ENCODE measurements at places on chromosomes 16 and 17. TPM values are rescaled to one million over a fixed set of nuclear protein-coding genes. Genes with fewer than 3 reads are reported as not detected.

Gene SLC13A5
- 2.1 TPM for total RNA-seq

Gene PRDM7
- total RNA-seq: not detected

Gene C17orf78
- total RNA-seq: not detected

Gene FSCN2
- 0.34 TPM for total RNA-seq

Gene WIPF2
- total RNA-seq: 14.5 TPM

Gene USP36
- 31.8 TPM for total RNA-seq

Gene ABCC6
- total RNA-seq: under 0.01 TPM

Gene SCNN1G
- total RNA-seq: 0.14 TPM

Gene PRAC1
- total RNA-seq: not detected

Gene PLK1
- 1.00 TPM for total RNA-seq

Gene PDILT
- total RNA-seq: not detected

Gene ADORA2B
- total RNA-seq: 36.6 TPM

Gene PYDC1
- total RNA-seq: not detected

Gene TPSB2
- not detected for total RNA-seq

Gene KLHL10
- not detected for total RNA-seq

Gene HSDL1
- total RNA-seq: 25.7 TPM

Gene SPATA22
- total RNA-seq: not detected

Gene RPL23
- 1,864 TPM for total RNA-seq

Gene EFCAB5
- total RNA-seq: 0.14 TPM

Gene CFAP52
- total RNA-seq: 0.07 TPM

Gene MYO15A
- under 0.01 TPM for total RNA-seq

Gene PARD6A
- 0.57 TPM for total RNA-seq

Gene RNF166
- total RNA-seq: 7.0 TPM

Gene KRTAP2-2
- not detected for total RNA-seq

Gene ITGB4
- 974 TPM for total RNA-seq

Gene TBX6
- total RNA-seq: 0.85 TPM

Gene DVL2
- total RNA-seq: 62.4 TPM

Gene CCL17
- not detected for total RNA-seq

Gene AOC2
- 0.68 TPM for total RNA-seq

Gene CTRB1
- not detected for total RNA-seq

Gene CHST5
- not detected for total RNA-seq

Gene LRRC36
- total RNA-seq: not detected

Gene EVI2B
- total RNA-seq: under 0.01 TPM

Gene ENPP7
- not detected for total RNA-seq

Gene VAT1
- 82.0 TPM for total RNA-seq

Gene B3GNT9
- 11.5 TPM for total RNA-seq

Gene MYOCD
- total RNA-seq: not detected

Gene CIITA
- 0.64 TPM for total RNA-seq

Gene NOG
- under 0.01 TPM for total RNA-seq

Gene TEX19
- total RNA-seq: not detected

Gene VAC14
- total RNA-seq: 35.2 TPM

Gene LUC7L3
- total RNA-seq: 28.7 TPM

Gene TSPAN10
- total RNA-seq: 3.2 TPM

Gene SERPINF2
- total RNA-seq: 1.5 TPM

Gene ETV4
- total RNA-seq: 4.8 TPM

Gene KCNAB3
- 0.21 TPM for total RNA-seq

Gene PPY
- total RNA-seq: not detected

Gene P2RX1
- not detected for total RNA-seq

Gene NOD2
- 17.4 TPM for total RNA-seq

Gene SUZ12
- total RNA-seq: 34.7 TPM

Gene EIF4A3
- total RNA-seq: 82.4 TPM

Gene RNF112
- total RNA-seq: 0.34 TPM

Gene HCFC1R1
- 9.4 TPM for total RNA-seq

Gene LGALS9C
- under 0.01 TPM for total RNA-seq

Gene CDRT15
- total RNA-seq: not detected

Gene ABCC3
- 18.1 TPM for total RNA-seq

Gene CCL22
- 0.36 TPM for total RNA-seq

Gene COPS3
- total RNA-seq: 74.2 TPM
